SHP77 (cell line): ENCODE measurements at places on chromosomes 2 and 18.

GRCh38 chr18:22547807-22548561 lies 130.3 kb upstream of the CTAGE1 start:
- no peak for DNase-seq

- no peak for DNase-seq
Measured at GRCh38 chr2:37671816-37672103, 318 bp upstream of the CDC42EP3 start.

DNA sequence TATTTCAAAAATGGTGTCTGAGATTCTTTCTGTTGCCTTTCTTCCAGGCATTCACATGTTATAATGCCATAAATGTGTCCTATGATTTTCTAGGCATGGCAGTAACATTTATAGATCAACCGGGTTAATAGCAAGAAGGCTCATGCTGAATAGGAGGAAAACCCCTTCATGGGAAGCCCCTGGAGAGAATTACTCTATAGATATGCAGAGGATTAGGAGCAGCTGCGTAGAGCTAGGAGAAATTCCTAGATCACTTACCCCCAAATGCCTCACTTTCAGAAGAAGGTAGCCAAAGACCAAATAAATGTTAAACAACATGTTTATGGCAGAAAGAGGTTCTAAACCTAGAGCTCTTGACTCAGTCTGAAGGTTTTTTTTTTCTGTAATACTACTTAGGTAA lies 153.4 kb upstream of the CTNNA2 start:
- no peak for DNase-seq

DNA sequence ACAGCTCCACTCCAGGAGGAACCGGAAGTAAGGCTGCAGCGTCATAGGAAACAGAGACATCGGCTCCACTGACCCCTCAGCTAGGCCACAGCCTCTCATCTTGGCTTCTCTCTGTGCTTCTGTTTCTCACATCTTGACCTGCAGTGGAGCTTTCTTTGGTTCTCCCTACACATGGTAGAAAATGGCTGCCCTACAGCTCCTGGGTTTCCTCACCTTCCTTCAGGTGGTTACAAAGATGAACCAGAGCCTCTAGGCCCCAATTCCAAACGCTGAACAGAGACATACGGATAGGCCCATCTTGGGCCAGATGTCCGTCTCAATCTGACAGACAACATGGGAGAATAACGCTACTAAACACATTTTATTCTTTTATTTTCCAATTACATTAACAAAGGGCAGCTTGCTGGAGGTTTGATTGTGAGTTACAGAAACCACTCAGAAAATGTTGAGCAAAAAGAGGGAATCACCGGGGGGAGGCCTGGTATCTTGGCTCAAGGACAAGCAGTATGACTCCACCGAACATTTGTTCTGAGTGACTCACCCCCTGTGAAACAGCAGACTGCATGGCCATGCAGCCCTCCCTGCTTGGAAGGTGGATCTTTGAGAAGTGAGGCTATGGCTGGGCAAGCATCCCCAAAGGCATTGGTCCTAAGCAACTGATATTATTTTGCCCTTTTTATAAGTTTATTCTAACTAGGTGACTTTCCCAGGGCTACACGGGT lies 303.5 kb downstream of the CDCA7 start:
- no peak for DNase-seq

DNA sequence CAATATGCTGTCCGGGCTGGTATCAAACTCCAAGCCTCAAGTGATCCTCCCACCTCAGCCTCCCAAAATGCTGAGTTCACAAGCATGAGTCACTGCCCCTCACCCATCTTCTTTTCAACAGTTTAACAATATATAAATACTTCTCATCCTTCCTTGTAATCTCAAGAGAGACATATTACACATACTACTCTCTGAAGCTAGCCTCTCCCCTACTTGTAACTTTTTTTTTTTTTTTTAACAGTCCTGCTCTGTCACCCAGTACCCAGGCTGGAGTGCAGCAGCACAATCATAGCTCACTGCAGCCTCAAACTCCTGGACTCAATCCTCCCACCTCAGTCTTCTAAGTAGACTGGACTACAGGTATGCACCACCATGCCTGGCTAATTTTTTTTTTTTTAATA lies 5.7 kb downstream of the GFPT1 start:
- no peak for DNase-seq

- no peak for DNase-seq
Measured at GRCh38 chr2:111640480-111640879, 243.5 kb downstream of the ANAPC1 start.

DNA sequence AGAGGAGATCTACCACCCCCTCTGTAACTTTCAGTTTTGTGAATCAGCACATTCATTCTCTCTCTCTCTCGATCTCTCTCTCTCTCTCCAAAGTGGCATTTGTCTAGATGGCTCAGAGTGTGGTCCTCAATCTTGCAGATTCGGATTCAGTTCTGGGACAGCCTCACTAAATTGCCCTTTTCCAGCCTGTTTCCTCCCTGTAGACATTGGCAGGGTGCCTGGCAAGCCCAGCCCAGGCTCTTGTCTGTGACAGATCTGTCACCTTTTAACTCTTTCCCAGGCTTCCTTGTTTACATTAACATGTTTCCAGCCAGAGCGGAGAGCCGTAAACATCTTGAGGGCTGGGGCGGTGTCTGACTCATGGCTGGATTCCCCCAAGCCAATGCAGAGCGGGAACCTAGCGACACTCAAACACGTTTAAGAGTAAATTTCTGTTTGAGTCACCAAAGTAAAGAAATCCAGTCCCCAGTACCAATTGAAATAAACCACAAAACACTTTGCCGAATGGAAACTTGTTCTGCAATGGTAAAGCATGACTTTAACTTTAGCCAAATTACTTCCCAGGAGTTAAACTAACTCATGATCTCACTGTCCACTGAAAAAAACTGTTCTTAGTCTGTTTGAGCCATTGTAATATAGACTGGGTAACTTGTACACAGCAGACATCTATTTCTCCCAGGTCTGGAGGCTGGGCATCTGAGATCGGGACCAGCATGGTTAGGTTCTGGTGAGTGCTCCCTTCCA lies 6.6 kb upstream of the CYP27C1 start:
- DNase-seq, result peak; percentile 49

DNA sequence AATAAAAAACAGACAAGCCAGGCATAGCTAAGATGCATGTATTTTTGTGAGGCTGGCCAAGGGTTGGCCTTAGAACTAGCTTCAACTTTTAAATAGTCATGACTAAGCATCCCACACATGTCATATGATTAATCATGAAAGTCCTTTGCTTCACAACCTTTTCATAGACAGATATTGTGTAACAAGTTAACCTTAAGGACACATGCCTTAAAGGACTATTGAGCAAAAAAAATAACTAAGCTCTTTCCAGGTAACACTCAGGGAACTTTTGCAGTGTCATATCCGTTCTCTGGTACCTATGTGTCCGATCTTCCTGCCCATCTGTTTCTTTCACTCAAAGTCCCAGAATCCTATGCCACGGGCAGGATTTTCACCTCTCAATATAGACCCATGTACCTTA lies 498.4 kb downstream of the STK39 start:
- DNase-seq, result no peak

- DNase-seq, result no peak
Measured at GRCh38 chr2:196767101-196767500, 32.4 kb downstream of the GTF3C3 start.

DNA sequence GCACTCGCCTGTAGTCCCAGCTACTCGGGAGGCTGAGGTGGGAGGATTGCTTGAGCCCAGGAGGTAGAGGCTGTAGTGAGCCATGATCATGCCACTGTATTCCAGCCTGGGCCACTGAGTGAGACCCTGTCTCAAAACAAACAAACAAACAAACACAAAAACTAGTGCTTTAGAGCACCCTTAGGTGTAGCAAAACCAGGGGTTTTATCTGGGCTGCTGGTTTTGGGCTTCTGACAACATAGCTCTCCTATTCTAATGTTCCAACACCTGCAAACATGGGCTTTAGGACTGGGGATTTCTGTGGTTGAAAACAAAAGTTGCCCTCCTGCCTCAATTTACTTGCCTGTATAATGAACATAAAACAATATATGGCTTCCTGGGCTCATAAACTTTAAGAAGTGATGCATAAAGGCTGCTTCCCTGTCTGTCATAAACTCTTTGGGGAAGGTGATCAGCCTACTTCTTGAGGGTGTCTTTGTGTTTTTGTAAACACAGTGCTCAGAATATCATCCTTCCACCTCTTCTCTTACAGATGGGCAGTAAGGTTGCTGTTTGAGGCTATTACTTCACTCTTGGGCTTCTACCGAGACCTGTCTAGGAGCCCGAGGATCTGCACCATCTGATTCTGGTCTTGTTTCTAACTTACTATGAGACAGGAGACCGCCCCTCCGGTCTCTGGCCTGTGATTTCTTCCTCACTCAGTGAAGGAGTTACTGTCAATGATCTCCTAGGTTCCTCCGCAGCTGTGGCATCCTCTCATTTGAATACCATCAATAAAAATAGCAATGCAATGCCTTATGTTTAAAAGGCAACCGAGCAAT lies 246.5 kb downstream of the MYCN start:
- no peak for DNase-seq

GRCh38 chr2:134301928-134302260 lies 48.0 kb downstream of the MGAT5 start:
- no peak for DNase-seq

DNA sequence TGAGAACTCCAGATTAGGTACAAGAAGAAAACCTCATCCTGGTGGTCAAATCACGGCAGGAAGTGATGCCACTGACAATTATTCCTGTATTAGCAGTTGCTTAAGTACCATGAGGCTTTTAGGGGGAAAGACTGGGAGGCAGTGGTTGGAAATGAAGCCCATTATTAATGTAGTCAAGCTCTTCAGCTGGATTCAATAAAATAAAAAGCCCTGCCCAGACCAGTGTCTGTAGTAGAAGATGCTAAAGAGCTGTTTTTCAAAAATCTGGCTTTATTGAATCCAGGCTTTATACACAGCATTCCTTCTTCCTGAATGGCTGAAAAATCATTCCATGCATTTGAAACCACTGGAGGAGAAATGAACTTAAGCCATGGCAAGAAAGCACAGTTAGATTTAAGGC lies 155.2 kb downstream of the BCL2 start:
- no peak for DNase-seq

DNA sequence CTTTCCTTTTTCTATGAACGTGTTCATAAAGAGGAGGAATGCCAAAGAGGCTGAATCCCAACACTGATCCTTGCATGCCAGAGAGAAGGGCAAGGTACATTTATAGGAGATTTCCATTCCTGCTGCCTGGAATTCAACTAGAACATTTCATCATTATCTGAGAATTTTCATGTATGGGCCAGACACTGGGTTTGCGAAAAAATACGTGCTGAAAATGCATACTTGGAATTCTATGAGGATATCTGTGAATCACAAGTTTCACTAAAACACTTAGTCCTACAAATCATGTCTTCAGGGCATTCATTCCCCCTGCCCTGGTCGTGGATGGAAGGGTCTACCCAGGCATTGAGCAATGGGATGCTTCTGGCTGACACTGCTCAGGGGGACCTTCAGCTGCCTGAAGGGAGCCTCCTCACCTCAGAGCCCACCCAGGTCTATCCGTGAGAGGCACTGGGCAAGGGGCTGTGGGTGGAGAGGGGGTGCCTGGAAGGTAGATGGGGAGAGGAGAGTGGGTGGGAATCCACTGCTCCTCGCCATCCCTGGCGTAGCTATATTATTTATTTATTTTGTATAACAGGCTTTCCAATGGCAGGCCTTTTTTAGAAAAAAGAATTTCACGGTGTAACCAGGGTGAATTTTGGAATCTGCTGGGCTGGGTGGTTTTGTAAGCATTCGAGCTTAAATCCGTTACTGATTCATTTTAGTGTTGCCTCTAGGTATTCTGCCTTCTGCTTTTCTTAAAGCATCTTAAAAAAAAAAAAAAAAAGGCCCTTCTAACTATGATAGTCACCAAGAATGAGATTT lies 560.6 kb upstream of the ID2 start:
- DNase-seq, result no peak

GRCh38 chr2:162198239-162198638 lies 45.0 kb downstream of the FAP start:
- DNase-seq, result no peak

- no peak for DNase-seq
Measured at GRCh38 chr2:121136323-121136722, 148.7 kb downstream of the TFCP2L1 start.

- DNase-seq, result no peak
Measured at GRCh38 chr2:205650450-205650849, 31.9 kb upstream of the NRP2 start.

- DNase-seq, result no peak
Measured at GRCh38 chr2:167480986-167481309, 592.7 kb downstream of the XIRP2 start.

GRCh38 chr18:8279346-8279745 lies 329.9 kb upstream of the RAB12 start:
- DNase-seq, result no peak
